ENCODE measurements at places on chromosomes 2 and 18.
A peak's percentile ranks its signal among the peaks of the same experiment; 100 is the strongest.

- DNase-seq = no peak
Measured at GRCh38 chr18:6752202-6752860, 22.8 kb downstream of the ARHGAP28 start.

GRCh38 chr2:113834051-113834730 lies 55.7 kb upstream of the ACTR3 start:
- no peak for DNase-seq

DNA sequence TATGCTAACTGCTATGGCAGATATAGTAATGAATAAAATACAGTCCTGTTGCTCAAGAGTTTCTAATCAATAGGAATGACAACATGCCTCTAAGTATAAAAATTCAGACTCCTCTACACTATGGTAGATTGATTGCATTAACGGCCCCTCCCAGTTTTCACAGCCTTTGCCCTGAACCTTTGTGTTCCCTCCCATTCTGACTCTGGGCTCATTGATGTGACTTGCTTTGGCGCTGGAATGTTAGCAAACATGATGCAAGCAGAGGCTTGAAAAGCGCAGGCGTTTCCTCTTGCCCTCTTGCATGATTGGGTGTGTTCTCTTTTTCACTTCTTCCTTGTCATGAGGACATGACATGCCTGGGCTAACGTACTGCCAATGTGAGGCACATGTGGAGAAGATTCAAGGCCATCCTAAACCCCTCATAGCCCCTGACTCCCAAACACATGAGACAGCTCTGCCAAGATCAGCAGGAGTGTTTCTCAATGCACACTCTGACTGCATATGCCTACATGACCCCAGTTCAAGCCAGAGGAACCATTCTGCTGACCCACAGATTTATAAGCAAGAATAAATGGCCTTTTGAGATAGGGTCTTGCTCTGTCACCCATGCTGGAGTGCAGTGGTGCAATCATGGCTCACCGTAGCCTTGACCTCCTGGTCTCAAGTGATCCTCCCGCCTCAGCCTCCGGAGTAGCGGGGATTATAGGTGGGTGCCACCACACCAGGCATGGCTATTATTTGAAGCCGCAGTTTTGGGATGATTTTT lies 49.7 kb upstream of the CD28 start:
- no peak for DNase-seq

- DNase-seq = no peak
Measured at GRCh38 chr2:220120041-220120440, 492.6 kb downstream of the SLC4A3 start.

DNA sequence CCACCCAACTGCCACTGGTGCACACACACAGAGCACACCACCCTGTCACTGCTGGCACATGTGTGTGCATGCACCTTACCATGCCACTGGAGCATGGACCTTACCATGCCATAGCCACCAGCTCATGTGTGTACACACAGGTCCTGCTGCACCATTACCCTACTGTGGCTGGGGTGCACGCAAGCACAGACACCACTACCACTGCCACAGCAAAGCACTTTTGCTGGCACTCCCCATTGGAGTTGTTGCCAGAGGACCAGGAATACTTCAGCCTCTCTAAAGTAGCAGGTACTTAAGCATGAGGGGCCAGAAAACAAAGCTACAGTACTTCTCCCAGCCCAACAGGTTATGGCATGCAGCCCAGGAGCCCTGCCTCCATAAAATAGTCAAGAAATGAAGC lies 404.8 kb downstream of the MBD2 start:
- no peak for DNase-seq

- DNase-seq = no peak
Measured at GRCh38 chr2:199738727-199739412, 112.1 kb downstream of the FTCDNL1 start.

DNA sequence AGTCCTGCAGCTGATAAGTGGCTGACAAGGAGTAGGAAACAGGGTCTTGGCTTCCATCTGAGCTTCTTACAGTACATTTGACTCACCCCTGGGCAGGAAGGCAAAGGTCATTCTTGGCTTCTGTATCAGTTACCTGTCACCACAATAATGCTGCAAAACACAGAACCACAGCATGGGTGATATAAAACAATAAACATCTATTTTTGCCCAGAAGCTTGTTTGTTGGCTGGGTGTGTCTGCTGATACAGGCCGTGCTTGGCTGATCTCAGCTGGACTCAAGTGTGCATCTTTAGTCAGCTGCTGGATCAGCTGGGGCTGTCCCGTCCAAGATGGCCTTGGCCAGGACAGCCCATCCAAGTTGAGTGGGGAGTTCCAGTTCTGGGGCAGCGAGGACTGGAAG lies 34.7 kb downstream of the ONECUT2 start:
- no peak for DNase-seq

DNA sequence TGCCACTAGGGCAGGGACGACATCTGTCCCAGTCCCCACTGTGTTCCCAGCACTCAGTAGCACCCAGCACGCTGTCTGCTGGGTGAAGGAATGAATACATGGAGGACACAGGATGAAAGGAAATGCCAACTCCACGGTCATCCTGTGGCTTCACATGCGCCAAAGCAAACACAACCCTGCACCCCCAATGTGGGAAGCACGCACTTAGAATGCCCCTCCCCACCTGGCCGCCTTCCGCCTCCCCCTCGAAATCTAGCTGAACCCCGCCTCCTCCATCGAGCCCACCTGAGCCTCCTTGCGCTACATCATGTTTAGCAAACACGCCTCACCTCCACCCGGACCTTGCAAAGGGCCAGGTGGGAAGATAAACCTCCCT lies 33.9 kb downstream of the ADCY3 start:
- DNase-seq = no peak

DNA sequence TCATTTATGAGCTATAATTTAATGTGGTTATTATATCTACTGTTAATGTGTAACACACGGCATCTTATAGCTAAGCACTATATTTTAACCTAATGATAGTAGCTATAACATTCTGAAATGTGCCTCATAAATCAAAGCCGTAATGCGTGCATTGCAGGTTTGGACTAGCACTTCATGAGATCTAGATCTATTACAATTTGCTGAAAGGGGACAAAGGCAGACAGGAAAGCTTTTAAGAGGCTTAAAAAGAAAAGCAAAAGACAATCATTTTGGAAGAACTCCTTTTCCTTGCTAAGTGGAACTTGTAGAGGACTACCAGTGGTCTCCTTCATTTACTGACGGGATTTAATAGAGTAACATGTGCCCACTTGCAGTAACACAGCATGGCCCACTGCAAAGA lies 213.1 kb downstream of the NBAS start:
- no peak for DNase-seq

GRCh38 chr2:239238381-239238780 lies 162.4 kb downstream of the HDAC4 start:
- DNase-seq = no peak

- no peak for DNase-seq
Measured at GRCh38 chr18:55243857-55244256, 284.6 kb upstream of the CCDC68 start.

GRCh38 chr2:42319265-42319664 lies 41.8 kb downstream of the COX7A2L start:
- DNase-seq = no peak

GRCh38 chr2:135853401-135853800 lies 16.4 kb upstream of the LCT start:
- no peak for DNase-seq

DNA sequence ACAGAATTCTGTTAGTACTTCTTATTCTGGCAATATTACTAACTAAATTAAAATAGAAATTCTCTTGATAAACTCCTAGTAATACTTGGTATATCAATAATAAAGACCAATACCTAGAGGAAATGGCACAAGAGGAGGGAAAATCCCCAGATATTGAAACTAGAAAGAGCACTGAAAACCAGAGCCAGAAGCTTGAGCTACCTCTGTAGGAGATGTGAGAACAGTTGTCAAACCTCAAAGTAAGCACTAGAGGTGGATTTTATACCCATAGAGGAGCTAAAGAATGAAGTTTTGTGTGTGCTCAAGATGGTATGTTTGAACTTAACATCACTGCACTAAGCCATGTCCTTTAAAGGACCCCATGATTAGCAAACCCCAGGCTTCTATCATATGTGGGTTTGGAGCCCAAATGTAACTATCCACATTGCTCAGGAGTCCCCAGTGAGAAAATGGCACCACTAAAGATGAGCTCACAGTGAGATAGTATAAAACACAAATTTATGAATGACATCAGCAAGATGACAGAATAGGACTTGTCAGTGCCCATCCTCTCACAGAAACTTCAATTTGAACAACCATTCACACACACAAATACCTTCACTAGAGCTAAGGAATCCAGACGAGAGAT lies 122.1 kb downstream of the PKP4 start:
- no peak for DNase-seq

GRCh38 chr2:160464017-160464416 lies 29.6 kb downstream of the RBMS1 start:
- no peak for DNase-seq

- no peak for DNase-seq
Measured at GRCh38 chr2:4445821-4446220, 742.4 kb downstream of the DCDC2C start.

GRCh38 chr18:8365528-8365927 lies 243.7 kb upstream of the RAB12 start:
- DNase-seq = no peak

- peak; percentile 81 for DNase-seq
Measured at GRCh38 chr2:113248997-113249770, 29.5 kb downstream of the PAX8 start.

DNA sequence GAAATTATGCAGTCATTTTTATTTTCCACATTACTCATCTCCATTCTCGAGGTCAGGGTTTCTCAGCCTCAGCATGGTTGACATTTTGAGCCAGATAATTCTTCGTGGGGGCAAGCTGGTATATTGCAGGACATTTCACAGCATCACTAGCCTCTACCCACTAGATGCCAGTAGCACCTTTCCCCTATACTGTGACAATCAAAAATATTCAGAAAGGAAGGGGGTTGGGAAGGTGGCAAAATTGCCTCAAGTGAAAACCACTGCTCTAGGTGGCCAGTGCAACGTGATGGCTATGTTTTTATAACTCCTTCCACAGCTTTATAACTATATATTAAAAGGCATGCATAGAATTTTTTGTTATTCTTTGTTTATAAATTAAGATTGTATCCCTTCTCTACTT lies 294.5 kb downstream of the CNTNAP5 start:
- DNase-seq = no peak

DNA sequence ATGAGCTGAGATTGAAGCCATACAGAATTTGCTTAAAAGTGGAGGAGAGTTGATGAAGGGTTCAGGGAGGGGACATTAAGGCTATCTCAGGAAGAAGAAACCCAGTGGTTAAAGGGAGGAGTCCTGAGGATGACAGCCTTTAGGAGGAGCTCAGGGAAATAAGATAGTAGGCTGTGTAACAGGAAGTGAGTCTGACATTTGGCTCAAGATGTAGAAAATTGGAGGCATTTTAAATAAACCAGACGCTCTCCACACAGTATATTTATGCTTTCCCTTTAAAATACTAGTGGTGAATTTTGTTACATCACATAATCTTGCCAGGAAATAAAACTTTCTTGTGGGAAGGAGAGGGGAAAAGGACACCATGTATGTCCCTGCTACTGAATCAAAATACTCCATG lies 11.6 kb downstream of the KCNH7 start:
- no peak for DNase-seq

DNA sequence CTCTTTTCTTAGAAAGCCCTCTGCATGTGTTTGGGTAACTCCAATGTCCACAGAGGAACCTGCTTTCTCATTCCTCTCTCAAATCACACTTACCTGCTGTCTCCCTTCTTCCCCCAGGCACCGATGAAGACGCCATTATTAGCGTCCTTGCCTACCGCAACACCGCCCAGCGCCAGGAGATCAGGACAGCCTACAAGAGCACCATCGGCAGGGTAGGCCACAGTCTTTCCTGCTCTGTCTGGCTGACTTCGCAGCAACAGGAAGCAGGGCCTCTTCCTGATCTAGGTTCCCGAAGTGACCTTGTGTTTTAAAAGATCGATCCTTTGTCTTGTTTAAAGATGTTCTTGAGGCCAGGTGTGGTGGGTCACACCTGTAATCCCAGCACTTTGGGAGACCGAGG lies 25.0 kb upstream of the GMCL1 start:
- no peak for DNase-seq
